ENCODE measurements at places on chromosomes 1 and 21. TPM values are rescaled to one million over a fixed set of nuclear protein-coding genes. Genes with fewer than 3 reads are reported as not detected.

DNA sequence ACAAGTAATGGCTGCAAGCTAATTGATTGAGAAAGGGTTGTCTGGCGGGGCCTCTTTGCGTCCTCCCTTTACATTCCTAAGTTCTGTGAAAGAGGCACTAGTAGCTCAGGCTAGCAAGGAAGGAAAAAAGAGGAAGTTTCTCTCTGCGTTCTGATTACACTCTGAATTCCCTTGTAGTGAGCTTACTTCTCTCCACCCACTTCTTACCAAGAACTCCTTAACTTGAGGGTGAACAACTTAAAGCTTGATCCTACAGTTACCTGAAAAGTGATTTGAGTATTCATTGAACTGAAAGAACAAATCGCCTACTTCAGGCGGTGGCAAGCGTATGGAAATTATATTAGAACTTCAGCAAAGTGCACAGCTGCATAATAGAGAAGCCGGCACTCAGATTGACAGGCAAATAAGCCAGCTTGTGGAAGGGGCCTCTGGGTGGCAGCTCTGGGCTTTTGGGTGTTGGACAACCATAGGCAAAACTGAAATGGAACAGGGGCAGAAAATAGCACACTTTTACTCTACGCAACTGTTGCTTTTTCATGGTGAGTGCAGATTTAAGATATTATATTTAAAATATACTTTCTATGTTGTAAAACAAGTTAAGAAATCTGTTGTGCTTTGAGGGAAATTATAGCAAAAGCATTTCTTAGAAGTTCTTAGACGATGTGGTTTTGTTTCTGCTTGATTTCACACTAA is 464.5 kb downstream of the USP25 start:
- peak; percentile 58 for DNase-seq

DNA sequence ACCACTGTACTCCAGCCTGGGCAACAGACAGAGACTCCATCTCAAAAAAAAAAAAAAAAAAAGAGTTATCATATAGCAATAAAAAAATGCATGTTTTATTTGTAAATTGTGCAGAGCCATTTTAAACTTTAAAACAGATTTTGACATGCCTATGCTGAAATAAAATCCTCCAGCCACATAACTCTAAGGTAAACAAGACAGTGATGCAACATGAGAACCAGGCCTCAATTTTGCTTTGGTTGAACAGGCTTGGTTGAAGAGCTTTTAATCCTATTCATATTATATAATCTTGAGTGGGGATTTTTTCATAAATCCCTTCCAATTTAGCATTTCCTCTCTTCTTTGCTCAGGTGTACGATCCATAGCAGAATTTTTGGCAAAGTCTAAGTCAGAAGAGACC is 26.1 kb downstream of the ARMH1 start:
- no peak for DNase-seq

The GCSAML gene
- 0.45 TPM for polyA plus RNA-seq

The PAQR6 gene
- 4.0 TPM for polyA plus RNA-seq

The IFI44 gene
- polyA plus RNA-seq: 41.8 TPM

DNA sequence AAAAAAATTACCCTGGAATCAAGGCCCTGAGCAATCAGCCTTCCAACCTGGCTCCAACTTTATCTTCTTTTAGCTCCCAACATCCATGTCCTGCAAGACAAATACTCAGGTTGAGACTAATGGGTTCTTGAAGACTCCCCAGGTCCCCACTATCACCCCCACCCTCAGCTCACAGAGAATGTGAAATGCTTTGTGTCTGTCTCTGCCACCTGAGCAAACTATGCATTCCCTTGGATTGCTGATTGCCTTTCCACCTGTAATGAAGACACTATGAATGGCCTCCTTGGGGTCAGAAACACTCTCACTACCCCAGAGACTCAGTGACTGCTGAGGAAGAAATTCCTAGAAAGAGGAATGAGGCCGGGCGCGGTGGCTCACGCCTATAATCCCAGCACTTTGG is 121.2 kb upstream of the GALNT2 start:
- DNase-seq: no peak

The ADGRL4 gene
- polyA plus RNA-seq: 12.4 TPM

- DNase-seq: no peak
Observed at GRCh38 chr1:33366762-33367484, 46.0 kb upstream of the A3GALT2 start.

GRCh38 chr1:192357924-192358323 is 41.1 kb downstream of the RGS21 start:
- DNase-seq: no peak

The SUCO gene
- 65.3 TPM for polyA plus RNA-seq

The PRELP gene
- polyA plus RNA-seq: 2.0 TPM

The CYP4A11 gene
- polyA plus RNA-seq: 0.08 TPM

The AMIGO1 gene
- 5.1 TPM for polyA plus RNA-seq

DNA sequence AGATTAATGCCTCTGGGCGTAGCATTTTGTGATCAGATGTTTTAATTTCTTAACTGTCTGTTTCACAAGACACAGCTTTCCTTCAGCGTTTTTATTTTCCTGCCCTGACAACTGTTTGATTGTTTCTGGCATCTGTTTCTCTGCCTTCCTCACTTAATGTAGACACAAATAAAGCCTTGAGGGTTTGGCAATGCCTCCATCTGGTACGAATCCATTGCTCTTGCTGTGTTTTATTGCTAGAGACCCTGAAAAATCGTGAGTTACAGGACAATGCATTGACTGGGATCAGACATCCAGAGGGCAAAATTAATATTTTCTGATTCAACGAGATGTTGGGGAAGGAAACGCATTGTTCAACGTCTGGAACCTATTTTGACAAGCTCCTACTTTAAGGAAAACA is 363.5 kb downstream of the MRPL39 start:
- DNase-seq: peak; percentile 45

DNA sequence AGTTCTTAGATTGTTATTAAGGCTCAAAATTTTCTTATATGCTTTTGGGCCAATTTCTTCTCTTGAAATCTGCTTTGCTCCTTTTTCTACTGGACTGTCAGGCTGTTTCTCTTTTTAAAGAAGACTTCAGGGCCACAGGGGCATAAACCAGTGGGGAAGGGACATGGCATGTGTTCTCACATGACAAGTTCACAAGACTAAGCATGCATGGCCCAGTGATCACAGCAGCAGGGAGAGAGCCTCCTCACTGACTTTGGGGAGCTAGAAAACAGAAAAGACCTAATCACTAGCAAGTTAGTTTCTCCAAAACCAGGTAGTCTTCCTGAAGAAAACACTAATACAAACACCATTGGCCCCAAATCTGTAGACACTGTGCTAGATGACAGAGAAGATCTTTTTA is 64.8 kb downstream of the RAB3GAP2 start:
- DNase-seq: no peak

GRCh38 chr1:203325026-203325417 is 19.7 kb downstream of the BTG2 start:
- no peak for DNase-seq

DNA sequence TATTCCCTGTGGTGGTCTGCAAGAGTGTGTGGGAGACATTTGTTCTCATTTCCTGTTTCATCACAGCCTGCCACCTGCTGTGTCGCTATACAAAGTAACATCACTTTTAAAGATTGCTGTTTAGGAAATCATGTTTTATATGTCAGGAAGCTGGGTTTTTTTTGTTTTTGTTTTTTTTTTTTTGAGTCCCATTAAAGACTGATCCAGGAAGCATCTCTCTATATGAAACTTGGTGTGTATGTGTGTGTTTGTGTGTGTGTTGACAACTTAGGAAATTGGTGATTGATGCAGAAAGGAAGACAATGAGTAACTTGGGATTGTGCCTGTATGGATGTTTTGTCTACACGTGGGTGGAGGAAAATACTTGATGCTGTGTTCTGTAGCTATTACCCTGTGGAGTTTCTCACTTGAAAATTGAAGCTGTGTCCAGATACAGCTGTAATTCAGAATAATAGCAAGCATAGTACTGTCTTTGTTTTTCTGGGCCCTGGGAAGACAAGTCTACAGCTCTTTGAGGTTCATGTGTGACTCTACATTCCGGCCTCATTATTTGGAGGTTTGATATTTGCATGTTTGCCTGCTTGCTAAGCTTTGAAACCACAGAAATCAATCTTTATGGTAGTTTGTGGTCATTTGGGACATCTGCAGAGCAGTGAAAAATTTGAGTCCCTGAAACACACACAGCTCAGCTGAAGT is 47.9 kb downstream of the LAMC1 start:
- DNase-seq: no peak

The CLCA1 gene
- not detected for polyA plus RNA-seq

The LMOD1 gene
- polyA plus RNA-seq: 3.5 TPM

The AMY1C gene
- 5.9 TPM for polyA plus RNA-seq

DNA sequence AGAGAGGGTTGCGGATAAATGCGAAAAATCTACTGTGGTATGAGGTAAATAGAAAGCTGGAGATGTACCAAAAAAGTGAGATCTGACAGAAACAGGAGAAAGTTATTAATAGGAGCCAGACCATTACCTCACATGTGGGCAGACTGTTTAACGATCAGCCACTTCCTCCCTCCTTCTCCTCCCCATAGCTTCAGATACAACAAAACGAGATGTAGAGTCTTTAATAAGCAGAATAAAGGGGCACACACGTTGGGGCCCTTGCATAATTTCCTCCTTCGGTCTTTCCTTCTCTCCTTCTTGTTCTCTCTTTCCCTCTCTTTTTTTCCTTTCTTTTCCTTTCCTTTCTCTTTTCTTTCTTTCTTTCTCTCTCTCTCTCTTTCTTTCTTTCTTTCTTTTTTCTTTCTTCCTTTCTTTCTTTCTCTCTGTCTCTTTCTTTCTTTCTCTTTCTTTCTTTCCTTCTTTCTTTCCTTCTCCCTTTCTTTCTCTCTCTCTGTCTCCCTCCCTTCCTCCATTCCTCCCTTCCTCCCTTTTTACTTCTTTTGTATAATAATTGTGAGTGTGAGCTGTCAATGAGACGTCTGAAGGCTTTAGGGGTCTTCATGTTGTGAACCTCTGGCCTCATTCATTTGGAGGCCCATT is 242.1 kb downstream of the GRIK1 start:
- DNase-seq: no peak

DNA sequence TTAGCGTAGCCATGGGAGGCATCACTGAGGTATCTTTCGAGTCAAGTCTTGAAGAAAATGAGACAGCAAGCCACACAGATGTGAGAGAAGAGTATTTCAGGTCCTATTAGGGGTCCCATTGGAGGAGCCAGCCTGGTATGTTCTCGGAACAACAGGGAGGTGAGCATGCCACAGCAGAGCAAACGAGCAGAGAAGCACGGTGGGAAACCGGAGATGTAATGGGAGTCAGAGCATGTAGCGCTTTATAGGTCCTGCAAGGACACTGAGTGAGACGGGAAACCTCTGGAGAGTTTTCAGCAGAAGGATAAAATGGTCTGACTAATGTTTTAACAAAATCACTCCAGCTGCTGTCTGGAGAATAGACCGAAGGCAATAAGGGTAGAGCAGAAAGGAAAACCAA is 15.9 kb downstream of the H3-3A start:
- no peak for DNase-seq

DNA sequence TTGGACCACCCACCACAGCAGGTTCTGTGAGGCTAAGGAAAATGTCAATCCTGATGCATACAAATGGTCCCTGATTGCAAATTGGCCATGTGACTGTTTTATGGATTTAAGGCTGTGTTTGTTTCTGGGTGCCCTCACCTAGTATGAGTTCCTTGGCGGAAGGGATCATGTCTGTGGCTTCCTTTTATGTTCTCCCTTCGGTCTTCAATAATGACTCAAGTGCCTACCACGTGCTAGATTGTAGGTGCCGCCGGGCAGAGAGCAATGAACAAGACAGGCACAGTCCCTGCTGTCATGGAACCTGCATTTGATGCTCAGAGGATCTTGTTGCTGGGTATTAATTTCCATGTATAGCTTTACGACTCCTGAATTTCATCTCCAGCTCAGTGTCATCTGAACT is 9.8 kb upstream of the VWA5B1 start:
- DNase-seq: no peak

The CDK18 gene
- polyA plus RNA-seq: 16.2 TPM

Data from right lung (tissue), 10 donors.